Naive thymus-derived CD8-positive, alpha-beta T cell (primary cell): ENCODE measurements at places on chromosomes 2 and 18.

GRCh38 chr2:37349231-37349860, 4.9 kb downstream of the QPCT start:
- no peak overlapping the region for H3K27ac ChIP-seq
- no peak overlapping the region for H3K4me3 ChIP-seq
- DNase-seq, result no peak
- H3K4me1 ChIP-seq, result peaks cover 24% of the 10 kb centered on the region
- H3K36me3 ChIP-seq, result no peaks in the 10 kb centered on the region
- peaks cover 25% of the 10 kb centered on the region for H3K27me3 ChIP-seq

DNA sequence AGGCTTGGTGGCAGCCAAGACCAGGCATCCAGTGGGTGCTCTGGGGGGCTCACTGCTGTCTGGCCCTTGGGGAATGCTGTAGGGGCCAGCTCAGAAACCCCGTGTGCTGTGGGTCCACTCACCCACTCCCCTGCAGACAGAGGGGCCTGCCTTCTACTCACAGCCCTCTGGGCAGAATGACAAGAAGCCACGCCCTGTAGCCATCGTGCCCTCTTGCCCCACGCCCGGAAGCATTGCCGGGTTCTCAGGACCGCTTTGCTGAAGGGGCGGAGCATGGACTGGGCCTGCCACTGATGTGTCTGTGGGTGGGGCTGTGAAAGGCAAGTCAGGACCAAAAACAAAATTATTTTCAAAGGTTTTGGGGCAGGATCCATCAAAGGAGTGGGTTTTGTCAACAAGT, 27.8 kb downstream of the GLI2 start:
- H3K27me3 ChIP-seq, result peaks cover 9% of the 10 kb centered on the region
- H3K4me3 ChIP-seq, result no peak overlapping the region
- H3K4me1 ChIP-seq, result no peaks in the 10 kb centered on the region
- no peaks in the 10 kb centered on the region for H3K36me3 ChIP-seq

GRCh38 chr18:61308004-61308403, 25.2 kb upstream of the CDH20 start:
- no peak for DNase-seq
- no peaks in the 10 kb centered on the region for H3K36me3 ChIP-seq
- H3K4me3 ChIP-seq, result no peak overlapping the region
- no peaks in the 10 kb centered on the region for H3K4me1 ChIP-seq

DNA sequence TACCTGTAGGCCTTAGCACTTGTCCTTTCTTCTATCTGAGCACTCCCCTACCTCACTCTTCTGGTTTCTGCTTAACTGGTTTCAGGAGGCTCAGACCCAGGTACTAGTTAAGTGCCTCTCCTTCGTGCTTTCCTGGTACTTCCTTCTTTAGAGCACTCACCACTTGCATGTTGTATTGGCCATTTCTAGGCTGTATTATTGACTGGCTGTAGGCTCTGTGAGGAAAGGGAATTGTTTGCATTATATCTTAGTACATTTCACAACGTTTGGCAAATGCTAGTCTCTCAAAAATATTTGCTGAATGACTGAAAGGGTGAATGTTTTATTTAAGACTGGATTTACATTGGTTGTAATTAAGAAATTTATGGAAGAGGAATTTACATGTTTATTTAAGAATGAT, 36.0 kb upstream of the SCN1A start:
- H3K4me3 ChIP-seq, result no peak overlapping the region
- peaks cover 3% of the 10 kb centered on the region for H3K27me3 ChIP-seq
- H3K36me3 ChIP-seq, result no peaks in the 10 kb centered on the region
- H3K27ac ChIP-seq, result no peak overlapping the region

DNA sequence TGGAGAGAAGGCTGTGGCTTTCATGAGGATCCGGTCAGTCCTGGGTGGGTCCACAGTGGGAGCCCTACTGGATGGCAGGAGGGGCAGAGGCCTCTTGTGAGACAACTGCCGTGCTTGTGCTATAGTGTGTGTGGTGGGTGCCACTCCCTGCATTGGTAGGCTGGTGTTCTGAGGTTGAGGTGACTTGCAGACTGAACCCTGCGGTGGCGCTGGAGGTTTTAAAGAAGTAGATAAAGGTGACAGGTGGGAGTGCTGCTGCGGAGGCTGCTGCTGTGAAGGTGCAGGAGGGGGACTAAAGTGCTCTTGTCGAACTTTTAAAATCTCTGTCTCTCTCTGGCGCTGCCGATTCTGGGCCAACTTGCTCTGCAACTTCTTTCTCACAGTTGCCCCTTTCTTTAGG, 29.7 kb downstream of the INO80D start:
- peaks cover 26% of the 10 kb centered on the region for H3K4me1 ChIP-seq
- H3K27ac ChIP-seq, result no peak overlapping the region
- H3K4me3 ChIP-seq, result no peak overlapping the region
- H3K36me3 ChIP-seq, result peaks cover 13% of the 10 kb centered on the region
- no peak for DNase-seq

DNA sequence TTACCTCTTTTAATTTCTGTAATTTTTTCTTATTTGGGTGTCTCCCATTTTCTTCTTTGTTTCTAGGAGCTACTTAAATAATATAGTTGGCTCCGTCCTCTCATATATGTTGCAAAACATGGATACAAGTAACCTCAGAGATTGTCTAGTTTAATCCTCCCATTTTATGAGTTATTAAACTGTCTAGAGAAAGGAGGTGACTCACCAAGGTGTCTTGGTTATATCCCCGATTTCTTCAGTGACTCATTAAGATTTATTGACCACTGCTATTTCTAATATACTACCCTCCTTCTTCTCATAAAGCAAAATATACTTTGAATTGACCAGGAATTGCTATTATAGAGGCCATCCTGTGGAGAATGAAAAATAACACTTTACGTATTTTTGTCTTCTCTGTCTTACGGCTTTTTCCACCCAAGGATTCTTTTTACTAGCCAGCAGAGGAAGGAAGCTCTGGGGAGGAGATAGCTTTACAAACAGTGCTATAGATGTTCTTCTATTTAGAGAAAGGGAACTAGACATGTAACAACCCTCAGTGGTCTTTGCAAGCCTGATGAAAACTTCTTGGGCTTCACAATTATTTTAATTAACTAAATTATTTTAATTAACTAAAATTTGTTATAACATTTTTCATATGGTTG, 300.4 kb upstream of the TNP1 start:
- DNase-seq, result no peak
- H3K27ac ChIP-seq, result no peak overlapping the region
- H3K27me3 ChIP-seq, result peaks cover 26% of the 10 kb centered on the region
- peaks cover 18% of the 10 kb centered on the region for H3K4me1 ChIP-seq
- H3K36me3 ChIP-seq, result no peaks in the 10 kb centered on the region

DNA sequence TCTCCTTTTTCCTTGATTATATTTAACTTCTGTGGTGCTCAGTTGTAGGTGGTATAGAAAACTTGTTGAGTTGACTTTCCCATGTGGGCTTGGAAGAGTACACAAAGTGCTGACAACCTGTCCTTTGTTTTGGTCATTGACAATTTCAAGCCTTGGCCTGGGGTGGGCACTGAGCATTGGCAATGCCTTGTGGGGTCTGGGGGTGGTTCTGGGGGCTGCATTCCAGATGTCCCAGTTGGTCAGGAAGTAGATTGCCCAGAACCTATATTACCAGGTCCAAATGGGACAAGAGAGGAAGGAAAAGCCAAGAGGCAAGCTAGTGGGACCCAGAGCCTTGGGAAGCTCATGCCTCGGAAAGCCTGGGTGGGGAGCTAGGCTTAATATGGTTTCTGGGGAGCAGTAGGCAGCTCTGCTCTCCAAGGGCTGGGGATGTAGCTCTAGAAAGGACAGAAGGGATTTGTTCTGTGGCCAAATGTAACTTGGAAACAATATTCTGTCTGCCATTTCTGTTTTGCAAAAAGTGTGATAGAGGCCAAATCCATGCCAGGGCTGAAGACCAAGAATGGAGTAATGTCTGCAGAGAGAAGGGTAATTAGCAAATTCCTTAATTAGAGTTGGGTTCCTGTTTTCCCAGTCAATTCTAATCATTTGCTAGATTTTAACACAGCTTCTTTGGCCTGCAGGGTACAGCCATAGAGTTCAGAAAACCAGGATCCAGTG, 87.4 kb downstream of the SLC4A3 start:
- H3K36me3 ChIP-seq, result no peaks in the 10 kb centered on the region
- H3K27ac ChIP-seq, result no peak overlapping the region
- H3K27me3 ChIP-seq, result peaks cover 57% of the 10 kb centered on the region
- no peak for DNase-seq
- H3K4me1 ChIP-seq, result no peaks in the 10 kb centered on the region
- no peak overlapping the region for H3K4me3 ChIP-seq

DNA sequence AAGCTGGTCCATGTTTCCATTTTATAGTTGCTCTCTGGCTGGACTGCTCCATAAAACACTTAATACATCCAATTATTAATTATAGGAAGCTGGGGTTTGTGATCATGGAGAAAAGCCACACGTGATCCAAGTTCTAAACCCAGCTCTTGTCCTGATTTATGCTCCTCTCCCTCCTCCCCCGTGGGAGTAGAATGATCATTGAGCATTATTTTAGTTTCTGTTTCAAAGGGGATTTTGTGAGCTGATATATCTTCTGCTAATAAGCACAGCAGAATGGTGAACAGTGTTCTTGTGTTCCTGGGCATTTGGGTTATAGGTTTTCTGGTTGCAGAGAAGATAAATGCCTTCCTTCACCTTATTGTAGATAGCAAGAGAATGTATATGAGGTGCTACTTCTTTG, 135.7 kb upstream of the TMEM200C start:
- H3K27ac ChIP-seq, result no peak overlapping the region
- H3K4me3 ChIP-seq, result no peak overlapping the region
- no peaks in the 10 kb centered on the region for H3K27me3 ChIP-seq
